Glutamatergic neuron (in vitro differentiated cells): ENCODE measurements at places on chromosomes 5 and 9. TPM values are rescaled to one million over a fixed set of nuclear protein-coding genes. Genes with fewer than 3 reads are reported as not detected.
A peak's percentile ranks its signal among the peaks of the same experiment; 100 is the strongest.

The MLANA gene
- total RNA-seq: not detected

The OR1Q1 gene
- not detected for total RNA-seq

The NR3C1 gene
- 2.3 TPM for total RNA-seq

The PCDHAC2 gene
- total RNA-seq: 6.0 TPM

The PCDHB9 gene
- 12.2 TPM for total RNA-seq

The ADAMTSL2 gene
- total RNA-seq: 1.3 TPM

- peaks cover 20% of the 10 kb centered on the region for H3K36me3 ChIP-seq
- H3K4me3 ChIP-seq: no peak overlapping the region
- peaks cover 3% of the 10 kb centered on the region for H3K27me3 ChIP-seq
- no peak for DNase-seq
- H3K4me1 ChIP-seq: peaks cover 6% of the 10 kb centered on the region
These were observed 27.6 kb downstream of the HNRNPH1 start for GRCh38 chr5:179595916-179596315.

DNA sequence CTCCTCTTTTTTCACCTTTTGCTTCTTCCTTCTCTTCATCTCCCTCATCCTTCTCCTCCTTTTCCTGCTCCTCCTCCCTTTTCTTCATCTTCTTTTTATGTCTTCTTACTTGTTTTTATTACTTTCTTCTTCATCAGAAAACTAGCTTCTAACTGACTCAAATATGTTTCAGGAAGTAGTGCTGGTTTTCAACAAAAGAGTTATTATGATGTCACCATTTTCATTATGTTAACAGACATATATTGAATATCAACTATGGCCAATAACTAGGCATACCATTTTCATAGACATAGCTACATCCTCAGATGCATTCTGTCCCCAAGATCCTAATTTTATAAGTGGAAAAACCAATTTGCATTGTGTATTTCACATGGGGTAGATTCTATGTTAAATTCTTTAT lies 252.9 kb upstream of the PAPPA start:
- no peaks in the 10 kb centered on the region for H3K4me1 ChIP-seq
- no peaks in the 10 kb centered on the region for H3K27me3 ChIP-seq
- no peak for DNase-seq
- H3K27ac ChIP-seq: no peak overlapping the region

- no peak for DNase-seq
- H3K4me1 ChIP-seq: peaks cover 12% of the 10 kb centered on the region
- no peaks in the 10 kb centered on the region for H3K27me3 ChIP-seq
- H3K36me3 ChIP-seq: no peaks in the 10 kb centered on the region
These were observed 128.6 kb upstream of the GRHPR start for GRCh38 chr9:37293664-37294524.

- DNase-seq: peak; percentile 3
- peaks cover 19% of the 10 kb centered on the region for H3K4me1 ChIP-seq
- no peaks in the 10 kb centered on the region for H3K27me3 ChIP-seq
- peaks cover 6% of the 10 kb centered on the region for H3K36me3 ChIP-seq
These were observed 269.0 kb downstream of the GADD45G start for GRCh38 chr9:89873801-89874200.

DNA sequence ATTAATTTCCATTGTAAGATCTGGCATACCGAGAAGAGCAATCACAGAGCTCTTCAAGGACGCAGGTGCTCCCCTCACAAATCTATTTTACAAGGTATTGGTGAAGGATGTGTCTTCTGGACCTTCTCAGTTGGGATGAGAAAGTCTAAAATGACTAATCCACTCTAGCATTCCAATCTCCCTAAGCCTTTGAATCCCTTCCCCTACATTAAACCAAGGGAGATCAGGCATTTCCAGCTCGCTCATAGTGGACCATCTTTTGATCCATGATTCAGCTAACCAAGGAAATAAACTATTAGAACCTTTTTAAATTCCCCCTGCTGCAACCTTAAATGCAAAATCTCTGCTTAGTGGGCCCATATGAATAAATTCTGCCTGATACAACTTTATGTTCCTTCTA lies 95.9 kb upstream of the FBN2 start:
- no peaks in the 10 kb centered on the region for H3K4me1 ChIP-seq
- H3K27me3 ChIP-seq: peaks cover 2% of the 10 kb centered on the region
- H3K4me3 ChIP-seq: no peak overlapping the region
- DNase-seq: no peak
- no peak overlapping the region for H3K27ac ChIP-seq

- peak overlapping the region; percentile 92 for H3K4me3 ChIP-seq
- peak overlapping the region; percentile 64 for H3K27ac ChIP-seq
- no peaks in the 10 kb centered on the region for H3K27me3 ChIP-seq
- no peaks in the 10 kb centered on the region for H3K36me3 ChIP-seq
- H3K4me1 ChIP-seq: peaks cover 4% of the 10 kb centered on the region
These were observed 24.0 kb downstream of the HNRNPK start for GRCh38 chr9:83956086-83956435.

GRCh38 chr9:7117676-7118561 lies 360.1 kb downstream of the KDM4C start:
- no peaks in the 10 kb centered on the region for H3K4me1 ChIP-seq
- H3K36me3 ChIP-seq: no peaks in the 10 kb centered on the region
- no peaks in the 10 kb centered on the region for H3K27me3 ChIP-seq
- DNase-seq: no peak

- peaks cover 3% of the 10 kb centered on the region for H3K4me1 ChIP-seq
- H3K36me3 ChIP-seq: no peaks in the 10 kb centered on the region
- H3K27ac ChIP-seq: no peak overlapping the region
- no peak for DNase-seq
- H3K4me3 ChIP-seq: no peak overlapping the region
These were observed 80.6 kb upstream of the SMIM23 start for GRCh38 chr5:171705036-171705435.

DNA sequence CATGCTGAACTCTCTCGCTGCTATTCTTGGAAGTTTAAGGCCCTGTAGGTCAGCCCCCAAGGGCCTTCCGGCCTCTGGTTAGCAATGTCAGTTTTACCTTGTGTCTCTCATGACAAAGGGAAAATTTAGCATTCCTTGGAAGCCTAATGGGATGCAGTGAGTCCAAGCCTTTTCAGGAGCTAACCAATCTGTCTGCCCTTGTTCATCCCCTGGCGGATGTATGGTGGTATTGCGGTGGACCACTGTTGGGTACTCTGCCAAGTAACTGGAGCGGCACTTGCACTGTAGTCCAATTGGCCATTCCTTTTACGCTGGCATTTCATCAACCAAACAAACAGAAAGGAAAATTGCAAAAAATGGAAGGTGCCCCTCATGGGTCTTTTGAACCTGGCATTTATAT lies 318.4 kb upstream of the NMUR2 start:
- no peaks in the 10 kb centered on the region for H3K27me3 ChIP-seq
- no peak overlapping the region for H3K4me3 ChIP-seq
- H3K27ac ChIP-seq: no peak overlapping the region
- H3K36me3 ChIP-seq: peaks cover 6% of the 10 kb centered on the region
- DNase-seq: no peak

GRCh38 chr9:34554211-34555001 lies 31.6 kb upstream of the ENHO start:
- peak overlapping the region; percentile 72 for H3K27ac ChIP-seq
- H3K4me3 ChIP-seq: peak overlapping the region; percentile 81
- peaks cover 44% of the 10 kb centered on the region for H3K4me1 ChIP-seq
- peaks cover 27% of the 10 kb centered on the region for H3K27me3 ChIP-seq
- peaks cover 5% of the 10 kb centered on the region for H3K36me3 ChIP-seq

- H3K4me3 ChIP-seq: no peak overlapping the region
- H3K27ac ChIP-seq: no peak overlapping the region
- H3K36me3 ChIP-seq: no peaks in the 10 kb centered on the region
- peaks cover 3% of the 10 kb centered on the region for H3K27me3 ChIP-seq
These were observed 461.9 kb upstream of the COX7C start for GRCh38 chr5:86155796-86156195.

GRCh38 chr5:173055042-173055721 lies 970 bp upstream of the CREBRF start:
- no peaks in the 10 kb centered on the region for H3K4me1 ChIP-seq
- H3K27ac ChIP-seq: no peak overlapping the region
- H3K27me3 ChIP-seq: no peaks in the 10 kb centered on the region
- no peak for DNase-seq

GRCh38 chr9:17134396-17135294 lies at the start of gene CNTLN:
CNTLN (plus strand) TSS chr9:17135040; CDS start chr9:17135066, 26 bp downstream.
- no peaks in the 10 kb centered on the region for H3K4me1 ChIP-seq
- peak within 1 kb of the TSS; percentile 90 for H3K4me3 ChIP-seq
- no peaks in the 10 kb centered on the region for H3K36me3 ChIP-seq

DNA sequence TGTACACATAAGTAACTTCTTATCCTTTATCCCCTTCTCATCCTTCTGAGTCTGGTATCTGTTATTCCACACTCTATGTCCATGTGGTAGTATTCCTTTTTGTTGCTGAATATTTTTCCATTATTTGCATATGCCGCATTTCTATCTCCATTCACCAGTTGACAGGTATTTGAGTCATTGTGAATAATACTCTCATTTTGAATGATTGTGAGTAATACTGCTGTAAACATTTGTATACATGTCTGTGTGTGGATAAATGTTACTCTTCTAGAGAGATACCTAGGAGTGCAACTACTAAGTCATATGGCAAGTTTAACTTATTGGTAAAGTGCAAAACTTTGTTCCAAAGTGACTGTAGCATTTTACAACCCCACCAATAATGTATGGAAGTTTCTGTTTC lies 15.6 kb downstream of the RIC1 start:
- no peaks in the 10 kb centered on the region for H3K4me1 ChIP-seq
- no peak overlapping the region for H3K27ac ChIP-seq
- no peak overlapping the region for H3K4me3 ChIP-seq
- H3K36me3 ChIP-seq: peaks cover 16% of the 10 kb centered on the region

- H3K4me3 ChIP-seq: no peak overlapping the region
- no peak for DNase-seq
- H3K4me1 ChIP-seq: no peaks in the 10 kb centered on the region
These were observed 11.2 kb upstream of the GLDC start for GRCh38 chr9:6656614-6657300.

DNA sequence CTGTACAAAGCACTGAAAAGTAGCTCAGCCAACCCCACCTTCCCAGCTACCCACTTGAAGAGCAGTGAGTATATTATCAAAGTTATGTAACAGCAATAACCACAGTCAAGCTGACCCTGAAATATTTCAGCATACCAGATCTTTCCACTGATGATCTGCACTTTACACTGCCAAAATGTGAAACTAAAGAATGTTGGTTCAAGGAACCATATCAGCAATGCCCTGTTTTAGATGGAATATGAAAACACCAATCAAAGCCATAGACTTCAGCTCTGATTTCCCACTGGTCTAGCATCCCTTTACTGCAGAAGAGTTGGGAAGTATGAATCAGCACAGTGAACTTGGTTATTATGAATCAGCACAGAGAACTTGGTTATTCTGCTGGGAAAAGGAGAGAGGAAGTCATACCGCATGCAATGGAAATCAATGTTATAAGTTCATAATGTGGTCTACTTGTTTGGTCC lies 20.0 kb downstream of the CEMIP2 start:
- H3K27ac ChIP-seq: no peak overlapping the region
- no peak for DNase-seq
- peaks cover 6% of the 10 kb centered on the region for H3K36me3 ChIP-seq
- no peak overlapping the region for H3K4me3 ChIP-seq

GRCh38 chr5:75138689-75139088 lies 86.3 kb upstream of the GCNT4 start:
- no peaks in the 10 kb centered on the region for H3K36me3 ChIP-seq
- H3K4me1 ChIP-seq: no peaks in the 10 kb centered on the region
- H3K27me3 ChIP-seq: no peaks in the 10 kb centered on the region
- DNase-seq: no peak
- no peak overlapping the region for H3K27ac ChIP-seq

GRCh38 chr9:106880863-106881262 lies 17.9 kb downstream of the ZNF462 start:
- no peak for DNase-seq
- H3K4me3 ChIP-seq: peak overlapping the region; percentile 6
- peaks cover 8% of the 10 kb centered on the region for H3K27me3 ChIP-seq
- H3K27ac ChIP-seq: peak overlapping the region; percentile 53
- no peaks in the 10 kb centered on the region for H3K36me3 ChIP-seq
- peaks cover 62% of the 10 kb centered on the region for H3K4me1 ChIP-seq

GRCh38 chr9:109745335-109746283 lies 34.4 kb upstream of the PALM2AKAP2 start:
- peak; percentile 41 for DNase-seq
- H3K4me3 ChIP-seq: peak overlapping the region; percentile 31
- peak overlapping the region; percentile 77 for H3K27ac ChIP-seq
- no peaks in the 10 kb centered on the region for H3K36me3 ChIP-seq
- peaks cover 15% of the 10 kb centered on the region for H3K4me1 ChIP-seq

DNA sequence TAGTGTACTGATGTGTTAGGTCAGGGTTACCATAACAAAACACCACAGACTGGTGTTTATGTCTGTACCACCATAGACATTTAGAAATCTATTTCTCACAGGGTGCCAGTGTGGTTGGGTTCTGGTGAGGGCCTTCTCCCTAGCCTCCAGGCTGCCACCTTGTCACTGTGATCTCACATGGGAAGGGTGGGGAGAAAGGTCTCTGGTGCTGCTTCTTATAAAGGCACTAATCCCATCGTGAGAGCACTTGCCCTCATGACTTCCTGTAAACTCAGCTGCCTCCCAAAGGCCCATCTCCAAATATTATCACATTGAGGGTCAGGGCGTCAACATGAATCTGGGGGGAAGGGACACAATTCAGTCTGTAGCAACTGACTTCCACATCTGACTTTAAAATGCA lies 49.8 kb downstream of the PIK3R1 start:
- H3K36me3 ChIP-seq: no peaks in the 10 kb centered on the region
- H3K4me1 ChIP-seq: peaks cover 21% of the 10 kb centered on the region
- H3K27ac ChIP-seq: no peak overlapping the region

GRCh38 chr5:56852228-56853000 lies 37.1 kb downstream of the MAP3K1 start:
- no peak overlapping the region for H3K27ac ChIP-seq
- H3K4me3 ChIP-seq: no peak overlapping the region
- H3K4me1 ChIP-seq: peaks cover 2% of the 10 kb centered on the region

DNA sequence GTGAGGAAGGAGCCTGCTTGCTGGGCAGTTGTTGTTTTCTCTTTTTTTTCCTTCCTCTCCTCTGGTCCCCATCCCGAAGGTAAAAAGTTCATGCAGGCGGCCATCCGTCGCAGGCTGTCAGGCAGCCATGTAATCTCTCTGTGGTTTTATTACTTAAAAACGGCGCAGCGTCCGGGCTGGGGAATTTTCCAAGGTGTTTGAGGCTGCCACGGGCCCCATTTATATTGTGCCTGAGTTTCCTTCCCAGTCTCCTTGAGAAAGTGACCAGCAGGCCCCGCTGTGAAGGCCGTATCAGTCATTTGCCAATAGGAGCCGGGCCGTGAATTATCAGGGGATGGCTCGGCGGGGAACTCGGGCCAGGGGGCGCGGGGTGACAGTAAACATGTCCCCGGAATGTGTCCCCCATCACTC lies 289.7 kb downstream of the PBX3 start:
- no peak for DNase-seq
- no peak overlapping the region for H3K27ac ChIP-seq
- no peak overlapping the region for H3K4me3 ChIP-seq
- H3K4me1 ChIP-seq: peaks cover 1% of the 10 kb centered on the region
- H3K36me3 ChIP-seq: peaks cover 6% of the 10 kb centered on the region
- no peaks in the 10 kb centered on the region for H3K27me3 ChIP-seq

GRCh38 chr9:115207003-115207836 lies 89.3 kb upstream of the TNC start:
- H3K4me1 ChIP-seq: peaks cover 6% of the 10 kb centered on the region
- no peak for DNase-seq
- H3K27ac ChIP-seq: no peak overlapping the region
- H3K36me3 ChIP-seq: no peaks in the 10 kb centered on the region
- no peak overlapping the region for H3K4me3 ChIP-seq

GRCh38 chr9:1982074-1982473 lies 33.1 kb upstream of the SMARCA2 start:
- peaks cover 4% of the 10 kb centered on the region for H3K36me3 ChIP-seq
- H3K4me3 ChIP-seq: no peak overlapping the region
- peaks cover 4% of the 10 kb centered on the region for H3K27me3 ChIP-seq

GRCh38 chr5:139968547-139969261 lies 74.4 kb downstream of the NRG2 start:
- H3K36me3 ChIP-seq: no peaks in the 10 kb centered on the region
- H3K27ac ChIP-seq: no peak overlapping the region
- H3K27me3 ChIP-seq: peaks cover 9% of the 10 kb centered on the region
- H3K4me3 ChIP-seq: no peak overlapping the region
- peak; percentile 96 for DNase-seq
